ENCODE measurements at places on chromosomes 1 and 21. TPM values are rescaled to one million over a fixed set of nuclear protein-coding genes. Genes with fewer than 3 reads are reported as not detected.

GRCh38 chr1:164602101-164602422 is 43.1 kb downstream of the PBX1 start:
- H3K4me1 ChIP-seq: no peaks in the 10 kb centered on the region
- H3K4me3 ChIP-seq: no peak overlapping the region
- peak; percentile 72 for DNase-seq
- H3K27ac ChIP-seq: peak overlapping the region; percentile 68
- H3K36me3 ChIP-seq: no peaks in the 10 kb centered on the region

- no peak overlapping the region for H3K4me3 ChIP-seq
- no peaks in the 10 kb centered on the region for H3K36me3 ChIP-seq
- H3K4me1 ChIP-seq: no peaks in the 10 kb centered on the region
- no peak for DNase-seq
These were observed 29.1 kb downstream of the THRAP3 start for GRCh38 chr1:36253161-36253862.

DNA sequence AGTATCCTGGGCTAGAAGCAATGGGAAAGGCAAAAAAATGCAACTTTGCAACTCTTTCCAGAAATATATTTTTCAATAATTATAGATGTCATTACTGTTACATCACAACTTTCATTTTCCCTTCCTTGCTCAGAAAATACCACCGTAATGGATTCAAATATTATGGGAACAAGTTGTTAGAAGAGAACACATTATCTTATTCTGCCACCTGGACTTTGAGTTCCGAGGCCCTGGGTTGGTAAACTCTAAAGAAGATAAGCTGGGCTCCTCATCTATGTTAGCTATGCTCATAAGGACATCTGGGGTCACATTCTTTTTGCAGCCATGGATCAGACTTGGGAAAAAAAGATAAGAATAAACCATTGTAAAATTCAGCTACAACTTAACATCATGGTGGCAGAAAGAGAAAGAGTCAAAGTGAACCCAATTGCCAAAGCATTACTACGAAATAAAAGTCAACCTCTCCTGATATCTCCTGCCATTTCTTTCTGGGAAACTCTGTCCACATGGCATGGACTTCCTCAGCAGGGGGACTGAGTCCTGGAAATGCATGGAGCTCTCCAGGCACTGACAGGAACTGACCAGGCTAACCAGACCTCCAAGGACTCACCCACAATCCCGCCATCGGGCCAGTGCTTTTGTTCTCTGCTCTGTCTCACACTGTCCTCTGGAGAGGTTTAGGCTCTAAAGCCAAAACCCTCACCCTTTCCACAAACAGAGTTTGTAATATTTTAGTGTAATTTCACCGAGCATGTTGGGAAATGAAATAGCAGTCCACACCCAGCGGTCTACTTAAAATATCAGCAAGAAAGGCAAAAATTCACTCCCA is 499.1 kb upstream of the RUNX1 start:
- no peaks in the 10 kb centered on the region for H3K27me3 ChIP-seq
- no peaks in the 10 kb centered on the region for H3K36me3 ChIP-seq
- no peak overlapping the region for H3K4me3 ChIP-seq
- H3K4me1 ChIP-seq: no peaks in the 10 kb centered on the region
- no peak overlapping the region for H3K27ac ChIP-seq

- no peaks in the 10 kb centered on the region for H3K36me3 ChIP-seq
- no peak overlapping the region for H3K4me3 ChIP-seq
- H3K27ac ChIP-seq: no peak overlapping the region
- no peak for DNase-seq
- no peaks in the 10 kb centered on the region for H3K4me1 ChIP-seq
These were observed 42.7 kb upstream of the GLIS1 start for GRCh38 chr1:53781654-53782053.

DNA sequence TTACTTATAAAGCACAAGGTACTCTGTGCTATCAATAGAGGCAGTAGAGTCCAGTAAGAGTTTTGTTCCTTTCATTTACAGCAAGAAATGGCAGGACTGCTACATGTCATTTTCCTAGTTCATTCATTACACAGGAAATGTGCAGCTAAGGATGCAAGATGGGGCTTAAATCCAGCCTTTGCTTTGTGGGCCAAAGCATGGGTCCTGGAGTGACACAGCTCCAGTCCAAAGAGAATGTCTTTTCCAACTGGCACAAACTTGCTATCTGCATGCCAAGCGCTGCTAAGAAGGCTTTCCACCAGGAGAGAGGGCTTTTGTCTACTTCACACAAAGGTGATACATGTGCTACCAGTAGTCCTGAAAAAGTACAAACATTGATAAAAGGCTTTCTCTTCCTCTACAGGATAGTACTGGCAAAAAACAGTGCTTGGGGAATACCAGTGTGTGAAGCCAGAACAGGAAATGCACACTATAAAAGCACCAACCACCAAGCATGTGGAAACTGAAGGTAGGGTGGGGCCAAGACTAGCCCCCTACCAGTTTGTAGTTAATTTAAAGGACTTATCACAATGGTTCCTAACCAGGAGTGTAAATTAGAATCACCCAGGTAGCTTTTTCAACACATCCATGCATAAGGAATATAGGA is 68.7 kb downstream of the ARID4B start:
- no peaks in the 10 kb centered on the region for H3K36me3 ChIP-seq
- no peaks in the 10 kb centered on the region for H3K4me1 ChIP-seq
- H3K27me3 ChIP-seq: no peaks in the 10 kb centered on the region
- no peak for DNase-seq
- no peak overlapping the region for H3K27ac ChIP-seq

DNA sequence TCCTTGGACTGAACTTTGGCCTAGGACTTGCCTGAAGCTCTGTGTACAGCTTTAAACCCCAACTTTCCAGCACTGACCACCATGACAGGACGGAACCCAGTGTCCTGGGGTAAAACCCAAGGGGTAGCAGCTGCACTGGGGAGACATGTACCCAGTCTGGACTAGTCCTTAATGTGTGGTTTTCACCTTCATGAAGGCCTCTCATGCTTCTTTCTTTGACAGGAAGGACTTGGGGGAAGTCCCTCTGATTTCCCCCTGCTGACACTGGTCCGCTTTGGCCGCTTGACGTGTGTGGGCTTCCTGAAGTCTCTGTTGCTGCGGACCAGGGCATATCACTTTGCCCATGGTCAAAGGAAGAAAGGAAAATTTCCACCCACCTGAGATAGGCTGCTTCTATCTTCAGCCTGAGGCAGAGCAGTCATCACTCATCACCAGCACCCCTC is 66.3 kb upstream of the PRDX6 start:
- H3K27ac ChIP-seq: peak overlapping the region; percentile 16
- H3K4me1 ChIP-seq: no peaks in the 10 kb centered on the region
- H3K27me3 ChIP-seq: no peaks in the 10 kb centered on the region

DNA sequence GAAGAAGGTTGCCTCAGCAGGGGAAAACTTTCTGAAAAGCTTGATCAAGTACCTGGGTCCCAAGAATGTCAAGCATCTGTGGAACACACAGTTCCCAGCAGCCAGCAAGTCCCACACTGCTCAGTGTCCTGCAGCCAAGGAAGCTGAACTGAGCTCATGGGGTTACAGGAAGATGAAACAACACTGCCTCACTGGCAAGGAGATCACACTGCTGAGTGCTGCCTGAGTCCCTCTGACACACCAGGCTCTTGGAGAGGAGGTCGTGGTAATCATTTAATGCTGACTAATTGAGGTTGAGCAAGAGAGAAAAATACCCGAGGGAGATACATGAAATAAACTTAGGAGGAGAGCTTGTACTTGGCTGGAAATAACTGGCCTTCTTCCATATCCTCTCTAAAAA is 75.2 kb downstream of the MPZL1 start:
- no peak overlapping the region for H3K4me3 ChIP-seq
- H3K27ac ChIP-seq: peak overlapping the region; percentile 56

DNA sequence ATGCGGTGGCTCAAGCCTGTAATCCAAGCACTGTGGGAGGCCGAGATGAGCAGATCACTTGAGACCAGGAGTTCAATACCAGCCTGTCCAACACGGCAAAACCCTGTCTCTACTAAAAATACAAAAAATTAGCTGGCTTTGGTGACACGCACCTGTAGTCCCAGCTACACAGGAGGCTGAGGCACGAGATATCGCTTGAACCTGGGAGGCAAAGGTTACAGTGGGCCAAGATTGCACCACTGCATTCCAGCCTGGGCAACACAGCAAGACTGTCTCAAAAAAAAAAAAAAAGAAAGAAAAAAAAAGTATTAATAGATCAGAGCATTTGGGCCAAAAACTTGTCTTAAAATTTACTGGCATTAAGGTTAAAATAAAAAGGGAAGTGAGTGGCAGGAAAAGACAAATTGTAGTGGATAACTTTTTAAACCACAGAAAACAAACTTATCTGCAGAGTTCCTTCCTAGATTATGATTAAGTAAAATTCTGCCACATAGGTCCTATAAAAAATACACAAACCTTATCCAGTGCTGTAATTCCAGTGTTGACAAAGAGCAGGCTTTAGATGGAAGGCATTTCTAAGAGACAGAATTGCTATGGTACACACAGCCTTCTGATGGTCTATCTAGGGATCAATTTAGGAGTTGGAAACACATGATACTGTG is 53.3 kb downstream of the EIF4G3 start:
- no peaks in the 10 kb centered on the region for H3K36me3 ChIP-seq
- no peak overlapping the region for H3K4me3 ChIP-seq
- H3K4me1 ChIP-seq: no peaks in the 10 kb centered on the region
- no peak for DNase-seq
- H3K27ac ChIP-seq: no peak overlapping the region

GRCh38 chr1:56378341-56379070 is 200.9 kb downstream of the PLPP3 start:
- DNase-seq: no peak
- no peak overlapping the region for H3K27ac ChIP-seq
- H3K36me3 ChIP-seq: no peaks in the 10 kb centered on the region

DNA sequence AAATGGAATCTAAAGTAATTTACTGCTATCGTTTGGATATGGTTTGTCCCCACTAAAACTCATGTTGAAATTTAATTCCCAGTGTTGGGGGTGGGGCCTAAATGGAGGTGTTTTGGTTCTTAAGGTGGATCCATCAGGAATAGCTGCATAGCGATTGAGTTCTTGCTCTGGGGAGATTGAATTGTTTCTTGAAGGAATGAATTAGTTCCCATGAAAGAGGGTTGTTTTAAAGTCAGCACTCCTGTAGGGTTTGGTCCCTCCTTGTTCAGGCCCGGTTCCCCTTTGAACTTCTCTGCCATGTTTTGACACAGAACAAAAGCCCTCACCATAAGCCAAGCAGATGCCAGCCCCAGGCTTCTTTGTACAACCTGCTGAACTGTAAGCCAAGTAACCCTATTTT is 170.9 kb downstream of the COL11A1 start:
- no peak for DNase-seq
- H3K4me1 ChIP-seq: no peaks in the 10 kb centered on the region
- H3K27ac ChIP-seq: no peak overlapping the region
- H3K27me3 ChIP-seq: no peaks in the 10 kb centered on the region

DNA sequence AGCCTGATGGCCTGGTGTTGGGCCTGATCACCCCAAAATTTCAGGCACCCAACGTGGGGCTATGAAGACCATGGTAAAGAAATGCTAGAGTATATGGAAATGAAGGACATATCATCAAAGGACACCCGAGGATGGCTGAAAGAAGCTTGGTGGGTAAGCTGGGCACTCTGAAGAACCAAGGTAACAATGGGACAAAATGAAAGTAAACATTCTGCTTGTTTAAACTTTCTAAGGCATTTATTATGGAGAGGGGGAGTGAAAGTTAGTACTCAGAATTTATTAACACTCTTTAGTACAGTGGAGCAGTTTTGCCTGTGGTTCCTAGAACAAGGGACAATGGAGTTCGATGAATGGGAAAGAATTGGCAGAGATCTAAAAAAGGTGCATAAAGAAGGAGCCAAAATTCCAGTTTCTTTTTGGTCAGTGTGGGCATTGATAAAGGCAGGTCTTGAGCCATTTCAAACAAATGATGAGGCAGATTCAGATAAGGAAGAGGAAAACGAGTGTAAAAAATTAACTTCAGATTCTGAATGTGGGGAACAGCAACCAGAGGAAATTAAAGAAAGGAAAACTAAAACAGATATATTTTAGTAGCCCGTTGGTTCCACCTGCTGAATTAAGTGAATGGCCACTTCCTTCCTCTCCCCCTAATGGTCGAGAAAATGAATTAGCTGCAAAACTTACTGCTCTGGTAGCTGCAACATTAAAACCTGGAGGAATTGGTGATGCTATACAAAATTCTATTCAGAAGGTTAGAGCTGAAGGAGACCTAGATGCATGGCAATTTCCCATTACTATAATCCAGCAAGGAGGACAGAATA is 8.4 kb upstream of the PM20D1 start:
- H3K27ac ChIP-seq: no peak overlapping the region
- H3K4me1 ChIP-seq: no peaks in the 10 kb centered on the region
- DNase-seq: no peak

DNA sequence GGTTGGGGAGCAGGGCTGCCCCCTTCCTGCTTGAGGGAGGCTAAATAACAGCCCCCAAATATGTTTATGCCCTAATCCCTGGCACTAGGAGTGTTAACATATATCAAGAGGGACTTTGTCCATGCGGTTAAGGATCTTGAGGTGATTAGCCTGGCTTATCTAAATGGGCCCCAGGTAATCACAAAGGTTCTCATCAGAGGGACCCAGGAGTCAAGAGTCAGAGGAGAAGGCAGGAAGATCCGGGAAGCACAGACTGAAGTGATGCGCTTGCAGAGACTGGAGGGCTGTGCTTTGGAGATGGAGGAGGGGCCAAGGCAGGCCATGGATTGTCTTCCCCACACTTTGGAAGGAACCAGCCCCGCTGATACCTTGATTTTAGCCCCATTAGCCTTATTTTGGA is 86.4 kb downstream of the IER5 start:
- no peak overlapping the region for H3K27ac ChIP-seq
- no peaks in the 10 kb centered on the region for H3K36me3 ChIP-seq
- H3K27me3 ChIP-seq: no peaks in the 10 kb centered on the region

DNA sequence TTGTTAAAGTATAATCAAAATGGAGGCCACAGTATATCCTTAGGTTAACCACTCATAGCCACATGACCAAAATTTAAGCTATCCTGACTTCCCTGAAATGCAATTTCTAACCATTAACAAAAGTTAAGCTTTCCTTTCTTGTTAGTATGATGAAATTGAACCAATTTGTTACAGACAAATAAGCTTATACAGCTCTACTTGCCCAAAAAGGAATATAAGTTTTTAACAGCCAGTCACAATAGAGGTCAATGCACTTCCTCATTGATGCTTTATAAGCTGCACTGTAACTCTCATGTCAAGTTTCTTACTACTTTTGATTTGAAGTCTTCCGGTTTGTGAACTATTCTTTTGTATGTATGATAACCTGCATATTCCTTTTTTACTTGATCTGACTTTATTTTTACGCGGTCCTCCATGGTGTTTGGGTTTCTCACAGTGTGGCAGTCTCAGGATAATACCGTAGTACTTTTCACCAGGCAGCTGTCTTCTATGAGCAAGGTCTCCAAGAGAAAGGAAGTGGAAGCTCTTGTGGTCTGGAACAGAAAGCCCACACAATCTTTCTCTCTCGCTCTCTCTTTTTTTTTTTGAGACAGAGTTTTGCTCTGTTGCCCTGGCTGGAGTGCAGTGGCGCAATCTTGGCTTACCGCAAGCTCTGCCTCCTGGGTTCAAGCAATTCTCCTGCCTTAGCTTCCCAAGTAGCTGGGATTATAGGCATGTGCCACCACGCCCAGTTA is 331.6 kb downstream of the SRGAP2C start:
- peak; percentile 79 for DNase-seq
- H3K4me1 ChIP-seq: peaks cover 7% of the 10 kb centered on the region
- H3K27me3 ChIP-seq: no peaks in the 10 kb centered on the region
- H3K4me3 ChIP-seq: no peak overlapping the region
- H3K36me3 ChIP-seq: no peaks in the 10 kb centered on the region

SPATA6 gene
- 8.2 TPM for total RNA-seq

TFF2 gene
- total RNA-seq: 6.7 TPM

LORICRIN gene
- not detected for total RNA-seq

ETV3L gene
- total RNA-seq: not detected

DSTYK gene
- 3.5 TPM for total RNA-seq

ZNF697 gene
- total RNA-seq: 6.3 TPM

TCHHL1 gene
- not detected for total RNA-seq

MYBPH gene
- not detected for total RNA-seq

TMEM61 gene
- 10.2 TPM for total RNA-seq

FNDC5 gene
- total RNA-seq: not detected
